Non-pigmented ciliary epithelial cell (primary cell): ENCODE measurements at places on chromosomes 4 and X.
A peak's percentile ranks its signal among the peaks of the same experiment; 100 is the strongest.

DNA sequence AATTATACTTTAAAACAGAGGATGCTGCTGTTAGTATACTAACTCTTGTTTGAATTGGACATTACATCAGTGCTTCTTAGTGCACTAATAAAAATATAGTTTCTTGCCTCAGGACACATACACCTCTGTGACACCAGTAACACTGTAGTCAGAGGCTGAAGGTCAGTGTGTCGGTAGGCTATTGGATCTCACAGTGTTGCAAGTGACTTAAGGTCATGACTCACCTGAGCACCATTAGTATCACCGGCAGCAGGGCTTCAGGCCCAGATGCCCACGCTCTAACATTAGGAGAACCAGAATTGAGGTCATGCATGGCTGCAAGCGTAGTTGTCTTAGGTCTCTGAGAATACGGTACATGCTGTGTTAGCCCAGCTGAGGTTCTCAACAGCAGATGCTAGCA is 15.2 kb downstream of the ETDC start:
- no peak for DNase-seq

DNA sequence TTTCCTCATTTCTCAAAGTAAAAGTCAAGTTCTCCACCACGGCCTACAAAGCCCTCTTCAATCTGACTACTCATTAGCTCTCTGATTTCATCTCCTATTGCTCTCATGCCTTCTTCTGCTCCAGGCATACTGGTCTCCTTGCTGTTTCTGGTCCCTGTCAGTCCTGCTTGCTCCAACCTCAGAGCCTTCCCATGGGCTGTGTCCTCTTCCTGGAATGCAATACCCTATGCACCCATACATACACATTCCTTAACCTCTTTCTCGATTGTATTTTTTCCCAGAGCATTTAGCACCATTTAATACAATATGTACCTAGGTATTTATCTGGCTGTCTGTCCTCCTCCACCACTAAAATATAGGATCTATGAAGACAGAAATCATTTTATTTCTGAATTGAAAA is 385.2 kb downstream of the GASK1B start:
- no peak for DNase-seq

- peak; percentile 22 for DNase-seq
Observed at GRCh38 chrX:45889471-45889870, 655.8 kb downstream of the ZNF674 start.

GRCh38 chr4:1060121-1060520 is 48.7 kb downstream of the FGFRL1 start:
- DNase-seq, result no peak

DNA sequence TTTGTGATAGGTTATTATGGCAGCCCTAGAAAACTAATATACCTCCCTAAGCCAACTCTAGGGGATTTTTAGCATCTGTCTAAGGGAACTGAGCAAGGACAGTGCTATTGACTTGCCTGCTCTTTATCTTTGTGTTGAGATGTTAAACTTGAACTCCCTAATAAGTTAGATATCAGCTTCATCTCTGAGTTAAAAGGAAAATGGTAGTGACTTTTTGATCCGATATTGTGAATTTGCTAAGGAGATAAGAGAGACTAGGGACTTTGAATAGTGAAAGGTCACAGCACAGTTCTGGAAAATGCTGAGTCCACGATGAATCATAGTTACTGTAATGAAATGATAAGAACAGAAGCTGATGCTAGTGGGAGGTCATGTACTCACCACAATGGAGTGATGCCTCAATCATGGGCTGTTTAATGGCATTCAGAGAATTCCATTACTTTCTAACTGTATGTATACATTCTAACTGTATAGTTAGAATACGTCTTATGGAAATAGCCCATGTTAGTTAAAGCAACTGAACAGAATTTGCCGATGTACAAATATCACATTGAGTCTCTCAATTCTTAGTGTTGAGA is 147.2 kb downstream of the GLRA3 start:
- DNase-seq, result peak; percentile 63

- no peak for DNase-seq
Observed at GRCh38 chrX:123968383-123969050, 7.0 kb downstream of the STAG2 start.

GRCh38 chrX:24335871-24336270 is 22.0 kb upstream of the SUPT20HL2 start:
- DNase-seq, result no peak

DNA sequence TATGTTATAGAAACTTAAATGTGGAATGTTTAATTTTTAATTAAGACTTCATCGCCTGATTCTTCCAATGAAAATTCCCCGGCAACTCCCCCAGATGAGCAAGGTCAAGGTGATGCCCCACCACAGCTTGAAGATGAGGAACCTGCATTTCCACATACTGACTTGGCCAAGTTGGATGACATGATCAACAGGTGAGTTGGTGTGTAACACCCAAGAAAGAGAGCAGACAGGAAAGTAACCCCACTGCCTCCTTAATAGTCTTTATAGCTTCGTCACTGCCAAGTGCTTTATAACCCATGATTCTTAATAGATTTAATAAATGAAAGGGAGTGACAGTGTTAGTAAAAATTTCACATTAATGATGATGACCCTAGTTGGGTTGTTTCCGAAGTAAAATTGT is 43.7 kb downstream of the USP9X start:
- DNase-seq, result no peak

DNA sequence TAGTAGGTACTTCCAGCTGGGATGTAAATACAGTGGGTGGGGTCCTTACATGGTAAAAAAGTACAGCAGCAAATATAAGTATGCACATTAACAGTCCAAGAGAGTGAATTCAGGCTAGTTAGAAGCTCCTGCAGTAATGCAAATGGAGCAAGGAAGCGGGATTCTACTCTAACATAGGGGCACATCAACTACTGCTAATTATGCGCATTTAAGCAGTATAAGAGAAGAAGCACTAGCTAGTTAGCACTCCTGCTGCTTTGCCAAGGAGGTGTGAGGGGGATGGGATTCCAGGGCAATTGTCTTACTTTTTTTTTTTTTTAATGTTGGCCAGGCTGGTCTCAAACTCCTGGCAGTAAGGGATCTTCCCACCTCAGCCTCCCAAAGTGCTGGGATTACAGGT is 284.1 kb downstream of the CHIC1 start:
- DNase-seq, result no peak

DNA sequence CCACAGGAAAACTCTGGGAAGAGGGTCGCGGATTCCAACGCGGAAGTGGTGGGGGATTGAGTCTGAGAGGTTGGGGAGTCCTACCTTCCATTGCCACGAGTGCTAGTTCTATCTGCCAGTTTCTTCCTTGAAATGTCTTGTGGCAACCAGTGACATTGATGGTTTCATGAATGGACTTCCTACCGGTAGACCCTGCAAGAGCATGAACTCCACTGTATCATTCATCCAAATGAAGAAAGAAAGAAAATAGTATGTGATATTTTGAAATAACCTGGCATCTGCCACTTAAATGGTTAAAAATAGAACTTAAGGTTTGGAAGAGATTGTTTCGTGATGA is 1.1 kb upstream of the SLC10A7 start:
- DNase-seq, result no peak

DNA sequence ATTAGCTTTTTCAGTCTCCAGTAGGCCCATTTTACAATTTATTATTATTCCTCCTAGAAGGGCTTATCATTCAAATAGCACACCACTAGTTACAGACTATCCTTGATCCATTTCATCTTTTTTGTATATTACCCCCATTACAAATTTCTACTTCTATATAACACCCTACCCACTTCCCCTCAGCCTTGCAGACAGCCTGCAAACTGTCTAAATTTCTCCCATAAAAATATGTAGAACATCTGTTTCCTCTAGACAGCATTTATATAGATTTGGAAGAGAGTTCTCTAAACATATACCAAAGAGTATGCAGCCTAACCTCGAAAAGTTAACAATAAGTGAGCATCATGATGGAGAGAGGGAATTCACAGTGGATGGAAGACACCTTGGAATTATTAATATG is 30.8 kb downstream of the COMMD8 start:
- DNase-seq, result no peak

DNA sequence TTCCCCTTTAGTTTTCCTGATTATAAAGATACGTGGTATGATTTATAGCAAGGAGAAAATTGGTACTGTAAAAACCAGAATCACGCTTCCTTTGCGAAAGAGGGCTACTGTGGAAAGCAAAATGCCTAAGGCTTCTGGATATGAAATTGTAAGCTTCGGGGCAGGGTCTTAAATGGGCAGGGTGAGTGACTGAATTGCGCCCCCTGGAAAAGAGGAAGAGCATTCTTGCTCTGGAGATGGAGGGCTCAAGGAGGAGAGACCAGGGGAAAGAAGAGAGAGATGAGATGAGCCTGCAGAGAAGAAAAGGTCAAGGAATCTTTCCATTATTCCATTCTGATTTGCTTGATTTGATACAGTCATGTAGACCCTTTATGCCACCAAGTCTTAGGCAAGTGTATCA is 13.1 kb upstream of the ETNPPL start:
- no peak for DNase-seq

- DNase-seq, result no peak
Observed at GRCh38 chrX:317424-318067, 1.1 kb downstream of the GTPBP6 start.

DNA sequence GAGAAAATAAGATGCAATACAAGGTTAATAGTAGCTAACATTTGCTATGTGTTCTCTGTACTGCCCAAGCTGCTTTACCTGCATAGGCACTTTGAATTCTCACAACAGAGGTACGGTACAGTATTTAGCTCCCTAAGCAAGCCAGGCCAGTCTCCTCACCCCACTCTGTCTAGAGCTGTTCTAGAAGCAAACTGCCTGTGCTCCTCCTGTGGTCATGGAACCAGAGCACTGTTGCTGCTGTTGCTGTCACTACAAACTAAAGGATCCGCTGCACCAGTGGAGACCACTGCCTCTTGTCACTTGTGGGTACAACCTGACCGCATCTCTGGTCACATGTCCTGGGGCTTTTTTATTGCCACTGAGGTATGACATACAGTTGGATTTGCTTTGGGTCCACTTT is 19.6 kb downstream of the ZNF330 start:
- DNase-seq, result no peak

DNA sequence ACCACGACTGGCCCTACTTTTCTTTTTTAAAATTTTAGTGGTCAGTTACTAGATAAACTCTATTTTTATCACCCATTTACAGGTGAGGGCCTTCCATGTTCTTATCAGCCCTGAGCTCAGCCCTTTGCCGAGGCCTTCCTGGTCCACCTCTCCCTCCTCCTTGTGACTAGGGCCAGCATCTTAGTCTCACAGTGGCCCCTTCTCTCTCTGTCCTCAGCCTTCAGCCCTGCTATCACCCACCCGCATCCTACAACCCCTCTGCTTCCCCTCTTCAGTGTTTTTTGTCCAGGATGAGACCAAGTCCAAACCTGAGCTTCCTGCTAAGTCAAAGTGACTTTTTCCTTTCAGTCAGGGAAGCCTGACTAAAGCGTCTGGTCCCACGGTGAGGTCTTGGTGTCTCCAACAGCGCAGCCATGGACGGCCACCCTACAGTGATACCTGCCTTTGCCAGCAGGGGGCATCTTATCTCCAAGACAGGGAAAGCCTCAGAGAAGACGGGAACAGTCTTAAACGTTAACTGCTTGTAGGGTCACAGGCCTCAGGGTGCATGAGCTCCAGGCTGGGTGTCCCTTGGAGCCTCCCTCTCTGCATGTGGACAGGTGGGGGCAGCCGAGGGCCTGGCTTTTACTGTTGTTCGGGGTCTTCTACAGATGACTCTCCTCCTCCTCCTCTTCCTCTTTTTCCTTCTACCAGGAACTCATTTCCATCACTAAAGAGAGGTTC is 11.7 kb upstream of the GAGE10 start:
- no peak for DNase-seq

- no peak for DNase-seq
Observed at GRCh38 chr4:17531538-17532285, 16.7 kb downstream of the CLRN2 start.
